ENCODE measurements at places on chromosomes 13 and 19. TPM values are rescaled to one million over a fixed set of nuclear protein-coding genes. Genes with fewer than 3 reads are reported as not detected.

DNA sequence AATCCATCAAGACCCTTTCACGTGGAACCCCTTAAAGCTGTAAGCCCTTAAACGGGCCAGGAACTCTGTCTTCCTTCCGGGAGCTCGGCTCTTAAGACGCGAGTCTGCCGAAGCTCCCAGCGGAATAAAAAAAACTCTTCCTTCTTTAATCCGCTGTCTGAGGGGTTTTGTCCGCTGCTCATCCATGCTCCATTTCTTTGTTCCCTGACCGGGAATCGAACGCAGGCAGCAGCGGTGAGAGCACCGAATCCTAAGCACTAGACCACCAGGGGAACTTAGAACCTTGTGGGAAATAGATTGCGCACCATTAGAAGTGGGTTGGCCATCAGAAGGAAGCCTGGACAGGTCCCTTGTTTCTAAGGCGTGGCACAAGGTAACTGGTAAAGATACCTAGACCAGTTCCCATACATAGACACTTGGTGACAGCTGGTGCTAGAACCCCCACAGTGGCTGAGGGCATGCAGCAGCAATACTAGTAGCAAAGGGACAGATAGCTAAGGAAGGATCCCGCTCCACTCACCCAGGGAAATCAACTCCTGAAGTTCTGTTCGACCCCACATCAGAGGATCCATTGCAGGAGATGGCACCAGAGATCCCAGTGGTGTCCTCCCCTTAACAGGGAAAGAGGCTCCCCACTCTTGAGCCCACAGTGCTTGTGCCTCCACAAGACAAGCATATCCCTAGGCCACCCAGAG lies 1.5 kb upstream of the RGCC start:
- DNase-seq = no peak

DNA sequence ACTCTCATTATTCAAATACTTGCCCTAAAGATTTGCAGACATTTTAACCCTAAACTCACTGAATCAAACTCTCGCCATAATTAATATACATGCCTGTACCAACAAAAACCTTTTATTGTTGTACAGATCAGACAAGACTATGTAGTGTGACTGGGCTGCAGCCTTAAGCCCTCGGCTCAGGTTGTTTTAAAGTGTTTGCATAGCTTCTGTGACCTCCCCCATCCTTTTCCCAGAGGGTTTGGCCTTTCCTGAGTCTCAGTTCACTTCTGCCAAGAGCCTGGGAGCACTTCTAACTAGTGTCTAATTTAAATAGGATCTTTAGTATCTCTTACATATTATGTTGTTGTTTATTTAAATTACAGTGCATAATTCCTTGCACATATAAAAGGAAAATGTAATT lies 158.2 kb downstream of the HS6ST3 start:
- no peak for DNase-seq

- no peak for DNase-seq
Measured at GRCh38 chr13:109160887-109161669, 531.7 kb downstream of the MYO16 start.

DNA sequence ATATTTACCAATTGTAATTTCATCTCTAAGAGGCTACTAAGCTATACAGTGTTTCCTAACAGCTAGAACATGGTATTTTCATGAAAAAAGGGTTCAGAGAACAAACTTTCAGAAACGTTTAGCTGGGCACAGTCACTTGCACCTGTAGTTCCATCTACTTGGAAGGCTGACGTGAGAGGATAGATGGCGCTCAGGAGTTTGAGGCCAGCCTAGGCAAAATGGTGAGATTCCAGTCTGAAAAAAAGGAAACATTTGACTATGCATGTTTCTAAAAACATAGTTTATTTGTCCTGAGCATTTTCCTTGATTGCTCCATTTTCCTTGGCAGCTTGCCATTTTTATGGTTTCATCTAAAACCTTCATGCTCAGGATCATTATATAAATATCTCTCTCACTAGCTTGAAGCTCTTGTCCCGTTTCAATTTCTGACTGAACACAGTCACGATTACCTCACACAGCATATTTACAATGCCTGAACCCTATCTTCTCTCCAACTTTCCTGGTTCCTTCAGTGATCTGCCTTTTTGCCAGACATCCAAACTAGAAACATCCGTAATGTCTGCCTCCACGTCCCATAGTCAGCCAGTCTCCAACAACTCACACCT lies 200.8 kb downstream of the RGCC start:
- DNase-seq = no peak

Gene PCSK4
- 8.4 TPM for total RNA-seq

Measured in endothelial cell (in vitro differentiated cells).